ENCODE measurements at places on chromosomes 1 and 21.

DNA sequence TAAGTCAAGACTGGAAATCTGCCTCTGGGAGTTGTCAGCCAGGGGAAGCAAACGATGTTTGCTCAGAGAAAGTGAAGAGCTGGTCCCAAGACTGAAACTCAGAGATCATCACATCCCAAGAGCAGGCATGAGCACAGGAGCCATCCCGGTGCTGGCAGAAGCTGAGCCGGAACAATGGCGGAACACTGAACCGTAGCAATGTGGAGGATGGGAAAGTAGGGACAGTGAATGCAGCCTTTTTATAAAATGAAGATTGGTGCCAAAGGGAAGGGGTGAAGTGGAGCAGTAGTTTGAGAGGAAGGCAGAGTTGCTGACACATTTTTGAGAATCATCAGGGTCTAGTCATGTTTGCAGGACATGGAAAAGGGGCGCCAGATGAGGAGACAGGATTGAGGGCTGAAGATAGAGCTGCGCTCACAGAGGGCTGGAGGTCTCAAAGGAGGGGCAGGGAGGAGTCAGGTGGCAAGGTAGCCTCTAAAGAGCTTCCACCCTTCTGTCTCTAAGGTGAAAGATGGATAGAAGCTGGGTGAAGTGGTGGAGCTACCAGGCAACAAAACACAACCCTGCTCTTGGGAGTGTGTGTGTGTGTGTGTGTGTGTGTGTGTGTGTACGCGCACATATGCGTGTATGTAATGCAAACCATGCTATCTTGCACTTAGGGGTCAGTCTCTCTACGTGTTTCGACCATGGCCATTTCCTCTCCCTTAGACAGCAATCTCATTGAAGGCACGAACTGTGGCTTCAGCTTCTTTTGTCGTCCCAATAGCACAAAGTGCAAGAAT lies 94.3 kb upstream of the IRF2BP2 start:
- DNase-seq: no peak

DNA sequence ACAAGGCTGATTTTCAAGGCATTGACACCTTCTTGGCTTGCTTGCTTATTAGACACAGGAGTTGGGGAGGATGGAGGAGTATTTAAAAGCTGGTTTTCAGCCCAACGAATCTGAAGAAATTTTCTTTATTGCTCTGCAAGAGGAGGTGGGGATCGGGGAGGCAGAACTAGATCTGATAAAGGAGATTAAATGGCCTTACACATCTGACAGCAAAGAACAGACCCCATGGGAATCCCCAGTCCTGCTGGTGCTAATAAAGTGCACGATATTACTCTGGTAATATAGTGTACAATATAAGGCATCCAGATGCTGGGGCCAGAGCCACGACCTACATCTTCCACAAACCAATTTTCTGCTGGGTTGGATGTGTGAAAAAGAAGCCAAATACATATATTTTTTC lies 323.0 kb downstream of the OMA1 start:
- no peak for DNase-seq

- DNase-seq: no peak
Observed at GRCh38 chr1:210728437-210729149, 399.9 kb downstream of the HHAT start.

DNA sequence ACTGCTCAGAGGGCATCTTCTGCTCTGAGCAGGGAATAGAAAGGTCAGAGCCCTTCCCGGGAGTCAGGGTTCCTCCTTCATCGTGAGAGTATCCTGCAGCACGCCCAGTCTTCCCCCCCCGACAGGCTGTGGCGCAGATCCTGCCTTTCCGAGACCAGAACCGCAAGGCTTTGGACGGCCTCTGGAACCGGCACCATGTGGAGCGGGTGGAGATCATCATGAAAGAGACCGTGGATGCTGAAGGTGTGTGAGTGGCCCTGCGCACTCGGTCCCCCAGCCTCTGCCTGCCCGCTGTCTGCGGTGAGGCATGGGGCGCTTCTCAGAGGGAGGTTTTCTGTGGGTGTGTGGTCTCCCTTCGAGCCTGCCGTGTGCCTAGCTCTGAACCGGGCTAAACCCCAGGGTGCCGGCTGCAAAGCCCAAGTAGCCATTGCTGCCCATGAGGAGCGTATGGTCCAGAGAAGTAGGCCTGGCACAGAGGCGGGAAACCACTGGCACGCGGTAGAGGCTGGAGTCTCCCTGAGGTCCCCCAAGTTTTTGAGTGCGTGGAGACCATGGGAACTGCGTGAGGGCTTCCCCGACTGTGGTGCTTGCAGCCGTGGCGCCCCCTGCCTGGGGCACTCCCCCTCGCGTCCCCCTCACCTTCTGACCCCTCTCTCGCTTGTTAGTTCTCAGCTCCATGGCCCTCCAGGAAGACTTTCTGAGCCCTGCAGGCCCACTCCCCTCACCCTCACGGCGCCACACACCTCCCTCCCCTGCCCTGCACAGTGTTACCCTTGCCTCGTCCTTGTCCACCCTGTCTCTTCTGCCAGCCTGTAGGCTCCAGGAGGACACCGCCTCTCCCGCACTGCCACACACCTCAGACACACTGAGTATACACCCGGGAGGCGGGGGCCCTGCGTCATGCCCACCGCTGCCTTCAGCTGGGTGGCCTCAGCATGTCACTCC lies 12.5 kb downstream of the H6PD start:
- DNase-seq: no peak

- DNase-seq: no peak
Observed at GRCh38 chr1:238063454-238063853, 172.7 kb upstream of the ZP4 start.

DNA sequence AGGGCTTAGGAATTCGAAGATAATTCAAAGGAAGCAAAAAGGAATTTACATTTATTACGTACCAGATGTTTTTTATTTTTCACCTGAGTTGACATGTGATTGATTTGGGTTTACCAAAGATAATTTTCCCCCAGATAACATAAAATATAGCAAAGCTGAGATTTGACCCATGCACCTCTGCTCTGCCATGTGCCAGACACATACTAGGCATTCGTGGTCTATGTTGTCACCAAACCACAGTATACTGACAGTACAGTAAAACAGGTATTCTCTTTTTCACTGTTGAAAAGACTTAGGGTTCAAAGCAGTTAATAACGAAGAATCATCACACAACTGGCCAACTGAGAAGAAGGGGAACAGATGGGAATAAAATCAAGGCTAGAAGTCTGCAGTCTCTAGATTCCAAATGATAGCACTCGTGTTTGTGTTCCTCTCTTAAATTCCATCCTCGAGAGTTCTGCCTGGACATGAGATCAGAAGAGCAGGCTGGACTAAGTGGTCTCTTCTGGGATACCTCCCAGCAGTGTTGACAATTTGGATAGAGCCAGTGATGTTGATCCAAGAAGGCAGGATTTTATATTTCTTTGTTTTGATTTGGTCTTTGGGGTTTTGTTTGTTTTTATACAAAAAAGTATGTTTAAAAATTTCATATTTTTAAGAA lies 85.3 kb upstream of the RAVER2 start:
- no peak for DNase-seq

DNA sequence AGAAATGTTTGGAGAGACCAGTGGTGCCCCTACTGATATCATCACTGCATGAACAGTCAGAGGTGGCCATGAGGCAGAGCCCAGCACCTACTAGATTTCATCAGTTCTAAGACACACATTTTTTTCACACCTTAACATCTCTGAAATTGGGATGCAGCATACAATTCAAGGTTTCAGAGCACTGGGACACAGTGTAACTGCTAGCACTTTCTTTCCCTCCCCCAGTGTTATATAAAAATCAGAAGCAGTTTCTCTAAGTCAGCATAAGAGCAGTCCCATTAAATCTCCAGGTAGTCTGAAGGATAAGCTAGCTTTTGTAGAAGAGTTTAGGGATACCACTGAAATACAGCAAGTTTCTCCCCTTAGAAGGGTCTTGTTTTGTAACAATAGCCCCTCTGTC lies 10.0 kb upstream of the ANGPTL7 start:
- no peak for DNase-seq

GRCh38 chr1:41281334-41281733 lies 39.2 kb upstream of the SCMH1 start:
- no peak for DNase-seq

DNA sequence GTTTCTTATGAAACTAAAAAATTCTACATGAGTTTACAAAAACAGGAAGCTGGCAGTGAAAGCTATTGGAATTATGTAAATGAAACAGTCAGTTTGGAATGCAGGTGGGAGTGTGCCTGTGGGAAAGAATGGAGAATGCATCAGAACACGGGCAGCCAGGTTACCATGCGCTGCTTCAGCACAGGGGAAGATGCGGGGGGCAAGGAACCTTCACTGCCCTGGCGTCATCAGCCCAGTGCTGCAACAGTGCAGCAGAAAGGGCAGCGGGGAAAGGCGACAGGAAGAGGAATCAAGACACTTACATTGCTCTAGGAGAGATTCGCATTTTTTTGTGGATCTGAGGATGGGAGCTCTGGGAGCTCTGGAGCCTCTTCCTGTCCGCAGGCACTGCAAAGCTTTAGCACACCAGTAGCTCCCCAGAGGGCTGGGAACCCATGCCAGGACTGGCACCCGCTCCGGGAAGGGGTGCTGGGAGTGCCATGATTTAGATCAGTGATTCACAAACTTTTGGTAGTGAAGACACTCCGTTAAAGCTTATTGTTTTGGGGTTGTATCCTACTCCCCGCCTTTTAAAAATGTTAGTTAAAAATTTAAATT lies 64.1 kb upstream of the WDR26 start:
- no peak for DNase-seq

DNA sequence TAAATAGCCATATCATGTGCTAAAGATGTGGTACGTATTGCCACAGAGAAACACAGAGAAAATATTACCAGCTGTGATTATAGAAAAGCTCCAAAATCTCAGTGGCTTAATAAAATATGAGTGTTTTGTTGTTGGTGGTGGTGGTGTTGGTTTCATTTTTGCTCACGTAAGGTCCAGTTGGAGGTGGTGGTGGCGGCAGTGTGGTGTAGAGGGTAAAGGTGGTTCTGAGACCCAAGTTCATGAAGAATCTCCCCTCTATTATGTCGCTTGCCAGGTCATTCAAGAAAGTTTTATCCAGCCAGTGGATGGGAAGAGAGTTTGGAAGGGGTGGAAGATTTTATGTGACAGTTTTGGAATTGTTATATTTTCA lies 217.6 kb upstream of the SAMSN1 start:
- DNase-seq: no peak

- no peak for DNase-seq
Observed at GRCh38 chr1:162892906-162893611, 32.1 kb upstream of the CCDC190 start.

DNA sequence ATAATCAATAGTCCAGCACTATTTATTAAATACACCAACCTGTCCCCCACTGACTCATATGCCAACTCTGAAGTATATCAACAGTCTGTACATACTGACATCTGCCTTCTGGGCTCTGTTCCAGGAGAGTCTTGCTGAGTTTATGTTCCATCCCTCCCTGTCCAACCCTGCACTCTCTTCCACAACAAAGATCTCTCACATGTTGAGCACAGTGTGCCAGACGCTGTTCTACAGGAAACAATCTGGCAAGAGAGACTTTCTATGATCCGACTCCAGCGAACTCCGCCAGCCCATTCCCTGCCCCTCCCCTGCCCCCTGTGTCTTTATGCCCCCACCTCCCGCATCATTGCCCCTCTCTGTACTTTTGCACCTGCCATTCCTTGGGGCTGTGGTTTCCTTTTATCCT lies 3.4 kb downstream of the LACTBL1 start:
- DNase-seq: peak; percentile 98

DNA sequence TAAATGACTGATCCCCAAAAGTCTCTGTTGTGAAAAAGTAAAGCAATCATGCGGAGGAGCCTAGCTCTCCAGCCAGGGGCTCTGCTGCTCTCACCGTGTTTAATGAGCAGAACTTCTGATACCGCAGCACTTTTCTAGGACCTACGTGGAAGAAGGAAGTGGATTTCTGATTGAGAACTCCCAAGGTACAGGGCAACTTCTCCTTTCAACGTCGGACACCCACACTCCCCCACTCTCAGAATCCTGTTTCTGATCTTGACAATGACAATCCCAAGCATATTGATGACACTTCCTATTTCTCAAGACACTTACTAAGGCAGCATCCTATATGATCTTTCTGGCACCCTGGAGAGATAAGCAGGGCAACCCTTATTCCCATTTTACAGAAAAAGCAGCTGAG lies 78.4 kb downstream of the PROX1 start:
- no peak for DNase-seq

- no peak for DNase-seq
Observed at GRCh38 chr1:11691928-11692711, 610 bp downstream of the DRAXIN start.

DNA sequence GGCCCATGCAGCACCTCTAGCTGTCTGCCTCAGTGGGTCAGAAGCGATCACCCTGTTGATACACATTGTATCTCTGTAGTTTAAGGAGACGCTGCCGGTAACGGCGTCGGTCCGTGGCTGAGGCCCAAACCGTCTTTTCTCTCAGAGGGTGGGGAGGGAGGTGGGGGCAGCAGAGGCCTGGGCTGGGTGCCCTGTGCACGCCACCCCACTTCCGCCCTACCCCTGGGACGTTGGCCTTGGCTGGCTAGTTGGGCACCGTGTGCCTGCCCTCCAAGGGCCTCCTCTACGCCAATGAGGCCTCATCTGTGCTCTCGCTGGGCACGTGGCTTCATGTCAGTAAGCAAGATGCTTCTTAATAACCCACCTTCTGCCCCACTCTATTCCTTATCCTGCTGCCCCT lies 9.4 kb downstream of the ZC3H12A start:
- DNase-seq: no peak

- DNase-seq: no peak
Observed at GRCh38 chr1:2384130-2384860, 7.1 kb downstream of the MORN1 start.

- DNase-seq: no peak
Observed at GRCh38 chr1:180428782-180429695, 73.3 kb downstream of the ACBD6 start.

- no peak for DNase-seq
Observed at GRCh38 chr1:241813768-241814320, 34.2 kb upstream of the EXO1 start.

DNA sequence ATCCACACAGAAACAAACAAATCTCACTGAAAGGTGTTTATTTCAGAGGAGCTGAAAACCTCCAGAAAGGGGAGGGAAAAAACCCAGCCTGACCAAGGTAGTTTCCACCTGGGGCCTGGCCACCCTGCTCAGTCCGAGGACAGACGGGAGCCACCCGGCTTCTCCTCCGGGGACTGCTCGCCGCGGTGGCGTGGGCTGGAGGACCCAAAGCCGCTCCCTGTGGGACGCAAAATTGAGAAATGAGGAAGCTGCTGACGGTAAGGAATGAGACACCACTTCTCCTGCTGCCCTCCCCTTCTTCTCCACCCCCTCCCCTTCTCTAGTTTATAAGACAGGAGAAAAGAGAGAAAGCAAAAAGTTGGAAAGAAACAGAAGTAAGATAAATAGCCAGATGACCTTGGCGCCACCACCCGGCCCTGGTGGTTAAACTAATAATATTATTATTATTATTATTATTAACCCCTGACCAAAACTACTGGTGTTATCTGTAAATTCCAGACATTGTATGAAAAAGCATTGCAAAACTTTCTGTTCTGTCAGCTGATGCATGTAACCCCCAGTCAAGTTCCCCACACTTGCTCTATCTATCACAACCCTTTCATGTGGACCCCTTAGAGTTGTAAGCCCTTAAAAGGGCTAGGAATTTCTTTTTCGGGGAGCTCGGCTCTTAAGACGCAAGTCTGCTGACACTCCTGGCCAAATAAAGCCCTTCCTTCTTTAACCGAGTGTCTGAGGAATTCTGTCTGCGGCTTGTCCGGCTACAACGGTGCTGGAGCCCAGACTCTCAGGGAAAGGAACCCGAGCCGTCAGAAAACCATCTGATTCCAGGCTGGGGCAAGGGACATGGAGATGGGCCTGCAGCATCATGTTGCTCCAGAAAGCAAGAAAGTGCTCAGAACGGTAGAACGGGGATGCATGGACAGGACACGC lies 12.5 kb downstream of the ITGB2 start:
- DNase-seq: no peak
